ENCODE measurements at places on chromosomes 12 and 14.

DNA sequence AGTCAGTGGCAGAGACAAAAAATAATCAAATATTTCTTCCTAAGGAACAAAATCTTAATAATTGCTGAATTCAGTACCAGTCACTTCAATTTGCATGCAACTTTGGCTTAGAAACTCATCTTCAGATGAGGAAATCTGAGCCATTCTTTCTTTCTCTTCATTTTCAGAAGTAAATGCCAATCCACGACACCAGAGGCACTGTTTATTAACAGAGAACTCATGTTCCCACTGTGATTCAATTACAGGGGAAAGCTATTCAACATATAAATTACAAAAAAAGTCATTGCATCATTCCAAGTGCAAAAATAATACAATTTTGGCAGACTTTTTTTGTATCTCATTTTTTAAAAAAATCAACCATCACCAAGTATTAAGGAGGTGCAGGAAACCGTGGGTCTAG, 816.1 kb upstream of the TMEM132C start:
- no peak for DNase-seq

GRCh38 chr12:75212072-75212471, 2.4 kb upstream of the KCNC2 start:
- no peak for DNase-seq

GRCh38 chr12:31631023-31631724, 28.3 kb upstream of the ETFBKMT start:
- no peak for DNase-seq

DNA sequence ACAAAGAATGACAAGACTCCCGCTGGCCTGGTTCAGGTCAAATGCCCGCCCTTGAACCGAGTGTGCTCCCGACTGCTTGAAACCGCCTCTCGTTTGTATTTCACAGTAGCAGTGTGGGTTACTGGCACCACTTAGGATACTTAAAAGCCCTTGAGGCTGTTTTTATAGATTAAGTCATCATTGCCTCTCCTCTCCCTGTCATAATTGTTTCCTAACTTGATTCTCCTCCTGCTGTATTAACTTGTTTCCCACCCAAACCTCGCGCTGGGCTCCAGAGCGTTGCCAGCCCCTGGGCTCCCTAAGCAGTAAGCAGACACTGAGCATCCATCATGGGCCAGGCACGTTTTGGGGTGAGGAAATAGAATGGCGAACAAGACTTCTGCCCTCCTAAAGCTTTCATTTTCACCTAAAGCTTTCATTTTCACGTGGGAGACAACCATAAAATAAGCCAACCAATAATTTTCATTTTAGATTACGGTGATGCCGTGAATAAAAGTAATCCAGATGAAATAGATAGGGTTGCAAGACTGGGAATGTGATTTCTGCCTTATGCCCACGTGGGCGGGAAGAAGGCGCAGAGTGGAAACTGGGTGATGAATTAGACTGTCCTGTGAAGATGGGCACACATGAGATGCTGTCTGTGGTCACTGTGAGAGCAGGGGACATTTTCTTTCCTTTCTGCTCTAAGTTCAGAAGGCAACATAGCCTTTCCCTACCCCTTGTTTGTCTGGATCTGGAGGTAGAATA, 97.5 kb downstream of the PPP2R5C start:
- DNase-seq = no peak

DNA sequence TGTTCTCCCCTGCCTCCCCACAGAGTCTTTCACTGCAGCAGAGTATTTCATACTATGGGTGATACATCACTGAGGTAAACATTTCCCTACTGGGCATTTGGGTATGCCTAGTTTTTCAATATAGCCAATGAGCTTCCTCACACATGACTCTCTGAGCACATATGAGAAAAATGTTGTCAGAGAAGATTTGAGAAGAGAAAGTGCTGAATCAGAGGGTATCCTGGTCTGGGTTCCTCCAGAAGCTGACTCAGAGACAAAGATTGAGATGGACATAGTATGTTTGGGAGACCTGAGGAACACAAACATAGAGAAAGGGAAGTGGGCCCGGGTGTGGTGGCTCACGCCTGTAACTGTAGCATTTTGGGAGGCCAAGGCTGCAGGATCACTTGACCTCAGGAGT, 12.6 kb downstream of the SLC8B1 start:
- no peak for DNase-seq

DNA sequence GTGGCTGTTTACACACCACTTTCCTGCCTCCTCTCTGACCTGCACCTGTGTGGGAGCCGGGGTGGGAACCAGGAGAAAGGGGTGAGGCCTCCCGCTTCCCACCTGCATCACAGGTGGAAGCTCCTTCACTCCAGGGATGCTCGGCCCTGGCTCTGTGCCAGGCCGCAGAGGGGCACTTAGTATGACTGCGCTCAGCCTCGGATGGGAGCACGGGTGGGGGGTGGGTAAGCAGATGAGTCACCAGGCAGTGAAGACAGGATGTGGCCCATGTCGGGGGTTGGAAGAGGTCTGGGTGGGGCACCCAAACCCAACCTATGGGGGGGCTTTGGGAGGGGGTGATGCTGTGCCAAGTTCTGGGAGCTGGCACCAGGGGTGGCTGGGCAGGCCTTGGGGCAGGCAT, 7.4 kb upstream of the CYP46A1 start:
- DNase-seq = no peak

DNA sequence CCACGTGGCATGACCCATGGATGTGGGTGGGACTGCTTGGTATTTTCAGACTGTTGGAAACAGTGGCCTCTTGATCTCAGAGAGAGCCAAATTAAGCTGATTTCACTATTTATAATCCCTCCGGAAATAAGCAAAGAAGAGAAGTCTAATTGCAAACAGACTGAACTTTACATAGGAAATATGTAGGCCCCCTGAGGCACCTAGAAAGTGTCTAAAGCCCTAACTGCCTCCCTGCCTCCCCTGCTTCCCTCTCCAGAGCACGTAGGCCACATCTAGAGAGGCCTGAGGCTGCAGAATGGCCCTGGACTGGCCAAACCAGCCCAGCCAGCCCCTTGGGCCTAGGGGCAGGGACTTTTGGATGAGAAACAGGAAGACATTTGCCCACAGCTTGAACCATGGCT, 123.8 kb downstream of the ZFP36L1 start:
- no peak for DNase-seq

DNA sequence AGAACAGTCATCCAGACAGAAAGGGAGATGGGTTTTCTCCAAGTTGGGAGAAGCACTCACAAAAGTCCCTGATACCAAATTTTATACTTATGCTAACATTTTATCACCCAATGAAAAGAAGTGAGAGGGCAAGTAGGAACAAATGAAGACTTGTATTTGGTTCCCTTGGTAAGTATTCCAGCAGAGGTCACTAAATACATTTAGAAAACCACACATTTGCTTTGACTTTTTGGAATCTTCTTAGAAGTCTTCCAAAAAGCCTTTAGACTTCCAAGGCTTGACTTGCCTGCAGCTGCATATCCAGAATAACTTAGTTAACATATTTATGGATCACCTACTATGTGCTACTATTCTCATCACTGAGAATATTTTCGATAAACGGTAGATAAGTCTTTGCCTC, 3.1 kb upstream of the GYS2 start:
- no peak for DNase-seq

DNA sequence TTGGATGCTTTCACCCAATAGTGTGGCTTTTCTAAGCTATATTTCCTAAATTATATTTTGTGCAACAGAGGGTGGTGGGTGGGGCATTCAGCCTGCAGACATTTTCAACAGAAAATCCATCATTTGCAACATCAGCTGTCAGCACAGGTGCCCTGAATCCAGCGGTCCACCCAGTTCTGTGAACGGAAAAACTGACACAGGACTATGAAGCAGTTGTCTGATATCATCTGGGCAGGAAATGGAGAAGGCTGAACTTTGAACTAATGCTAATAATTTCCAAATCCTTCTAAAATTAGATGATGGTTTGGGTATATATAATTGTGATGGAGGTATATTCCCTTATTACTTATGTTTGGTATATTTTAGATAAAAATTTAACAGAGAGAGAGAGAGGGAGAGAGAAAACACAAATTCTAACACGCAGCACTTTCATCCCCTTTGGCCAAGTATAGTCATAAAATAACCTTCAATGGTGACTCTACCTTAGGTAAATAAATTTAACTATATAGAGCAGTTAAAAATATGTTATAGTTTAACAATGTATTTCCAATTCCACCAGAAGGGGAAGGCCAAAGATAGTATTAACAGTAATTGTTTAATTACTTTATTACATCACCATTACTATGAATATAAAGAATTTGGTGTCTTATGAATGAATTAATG, 58.3 kb upstream of the PTPRB start:
- DNase-seq = no peak

GRCh38 chr14:98937712-98938505, 334.1 kb downstream of the BCL11B start:
- DNase-seq = no peak

Measured in activated CD4-positive, CD25-positive, alpha-beta regulatory T cell (primary cell).